SHP77 treated with DMSO at 0.1 percent for 48 hours (cell line): ENCODE measurements at places on chromosomes 1 and 21.

GRCh38 chr1:88661951-88662699, 21.9 kb upstream of the PKN2 start:
- no peak for DNase-seq

GRCh38 chr21:37592496-37592895, 225.9 kb downstream of the DYRK1A start:
- DNase-seq = no peak

GRCh38 chr1:227403535-227403934, 85.2 kb upstream of the CDC42BPA start:
- no peak for DNase-seq

GRCh38 chr1:50974618-50974935, 4.5 kb downstream of the CDKN2C start:
- no peak for DNase-seq

- DNase-seq = no peak
These were observed 70.2 kb upstream of the S1PR1 start for GRCh38 chr1:101166583-101167120.
